ENCODE measurements at places on chromosomes 1 and 21. TPM values are rescaled to one million over a fixed set of nuclear protein-coding genes. Genes with fewer than 3 reads are reported as not detected.

GRCh38 chr21:33650230-33650629, 7.9 kb downstream of the ITSN1 start:
- no peak for DNase-seq

DNA sequence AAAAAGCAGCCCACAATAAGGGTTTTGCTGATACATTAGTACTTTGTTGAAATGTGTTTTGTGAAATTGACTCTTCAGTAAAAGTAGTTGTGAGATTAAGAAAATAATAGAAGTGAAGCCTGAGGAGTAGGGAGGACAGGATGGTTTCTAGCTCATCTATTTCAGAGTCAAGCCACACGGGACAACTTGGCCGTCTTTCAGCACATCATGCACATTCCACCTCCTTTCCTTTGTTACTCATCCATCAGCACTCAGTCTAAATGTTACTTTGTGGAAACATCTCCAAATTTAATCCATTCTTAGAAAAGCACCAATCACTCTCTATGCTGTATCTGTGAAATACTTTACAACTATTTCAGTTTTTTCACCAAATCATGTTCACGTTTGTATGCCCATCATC, 223.3 kb downstream of the FGGY start:
- no peak for DNase-seq

- no peak for DNase-seq
Observed at GRCh38 chr1:40047276-40047675, 6.7 kb downstream of the CAP1 start.

The CTPS1 gene
- 66.4 TPM for total RNA-seq

Data from HCT116 (cell line).